ENCODE measurements at places on chromosomes 2 and 18. TPM values are rescaled to one million over a fixed set of nuclear protein-coding genes. Genes with fewer than 3 reads are reported as not detected.

DNA sequence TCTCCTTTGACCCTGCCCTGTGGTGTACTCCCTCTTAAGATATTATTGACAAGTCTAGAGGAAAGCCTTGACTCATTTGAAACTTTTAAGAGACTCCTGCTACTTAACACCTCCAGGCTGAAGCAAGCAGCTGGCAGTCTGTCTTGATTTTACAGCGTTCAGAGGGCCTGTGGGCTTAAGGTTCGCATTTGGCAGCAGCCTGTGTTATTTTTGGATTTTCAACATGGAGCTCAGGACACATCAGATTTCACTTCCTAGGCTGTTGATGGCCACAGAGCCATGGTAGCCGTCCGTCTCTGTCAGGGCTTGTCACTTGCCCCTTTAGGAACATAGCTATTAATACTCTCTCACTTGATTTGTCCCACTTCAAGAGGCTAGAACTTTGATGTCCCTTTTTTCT lies 73.6 kb downstream of the VWA3B start:
- no peak for DNase-seq

DNA sequence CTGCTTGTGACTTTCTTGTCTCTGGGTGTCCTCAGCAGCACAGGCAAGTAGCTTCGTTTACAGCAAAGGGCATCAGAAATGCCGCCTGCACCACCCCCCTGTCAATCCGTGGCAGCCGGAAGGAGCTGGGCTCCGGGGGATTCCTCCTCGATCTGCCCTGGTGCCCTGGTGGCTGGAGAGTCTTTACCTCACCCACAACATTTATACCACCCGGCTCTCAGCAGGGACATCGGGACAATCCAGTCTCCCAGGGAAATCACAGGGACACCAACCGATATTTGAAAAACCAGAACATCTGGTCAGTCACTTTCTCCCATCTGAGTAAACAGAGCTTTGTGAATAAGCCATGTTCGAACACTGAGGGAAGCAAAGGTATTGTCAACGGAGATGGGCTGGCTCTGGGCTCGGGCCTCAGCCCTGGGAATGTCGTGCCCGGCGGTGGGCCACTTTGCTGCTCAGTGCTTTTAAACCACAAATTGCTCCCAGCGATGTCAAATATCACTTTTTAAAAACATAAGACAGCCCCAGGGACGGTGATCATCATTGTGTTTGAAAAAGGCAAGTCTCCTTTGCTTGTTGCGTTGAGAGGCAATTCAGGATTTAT lies 210.0 kb upstream of the SALL3 start:
- DNase-seq, result no peak

GRCh38 chr2:113391073-113391472 lies 46.4 kb upstream of the ZNG1B start:
- DNase-seq, result no peak

The GPAT2 gene
- 4.6 TPM for total RNA-seq

The TWIST2 gene
- total RNA-seq, result 0.44 TPM

The AFG3L2 gene
- total RNA-seq, result 31.7 TPM

Data from lung microvascular endothelial cell (primary cell).